ENCODE measurements at places on chromosomes 2 and 18. TPM values are rescaled to one million over a fixed set of nuclear protein-coding genes. Genes with fewer than 3 reads are reported as not detected.

The MEIS1 gene
- 80.5 TPM for total RNA-seq

The TUBB8B gene
- 1.7 TPM for total RNA-seq

The CSRNP3 gene
- 2.7 TPM for total RNA-seq

The CPO gene
- total RNA-seq: not detected

The ABHD1 gene
- not detected for total RNA-seq

The POU3F3 gene
- total RNA-seq: not detected
